ENCODE measurements at places on chromosomes 11 and 22.

GRCh38 chr11:39345834-39346442 lies 2113.5 kb downstream of the LRRC4C start:
- DNase-seq: no peak

GRCh38 chr11:33879375-33879774 lies 12.5 kb downstream of the LMO2 start:
- no peak for DNase-seq

- no peak for DNase-seq
Measured at GRCh38 chr22:47390026-47390970, 627.8 kb downstream of the TBC1D22A start.

- no peak for DNase-seq
Measured at GRCh38 chr11:30740091-30740490, 153.9 kb upstream of the MPPED2 start.

DNA sequence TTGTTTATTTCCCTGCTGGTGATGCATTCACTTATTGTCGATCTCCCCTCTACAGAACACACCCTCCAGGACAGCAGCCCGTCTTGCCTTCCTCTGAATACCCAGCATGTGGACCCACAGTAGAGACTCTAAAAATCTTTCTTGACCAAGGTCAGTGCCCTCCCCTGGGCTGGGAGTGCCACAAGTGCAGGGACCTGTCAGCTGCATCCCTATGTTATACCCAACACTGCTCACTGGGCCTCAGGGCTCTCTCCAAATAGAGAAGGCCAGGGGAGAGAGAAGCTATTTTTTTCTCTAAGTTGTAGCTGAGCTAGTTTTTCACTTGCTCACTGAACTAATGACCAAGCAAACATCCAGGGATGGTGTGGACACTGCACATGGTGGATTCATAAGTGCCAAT lies 9.8 kb downstream of the KCNJ1 start:
- no peak for DNase-seq

DNA sequence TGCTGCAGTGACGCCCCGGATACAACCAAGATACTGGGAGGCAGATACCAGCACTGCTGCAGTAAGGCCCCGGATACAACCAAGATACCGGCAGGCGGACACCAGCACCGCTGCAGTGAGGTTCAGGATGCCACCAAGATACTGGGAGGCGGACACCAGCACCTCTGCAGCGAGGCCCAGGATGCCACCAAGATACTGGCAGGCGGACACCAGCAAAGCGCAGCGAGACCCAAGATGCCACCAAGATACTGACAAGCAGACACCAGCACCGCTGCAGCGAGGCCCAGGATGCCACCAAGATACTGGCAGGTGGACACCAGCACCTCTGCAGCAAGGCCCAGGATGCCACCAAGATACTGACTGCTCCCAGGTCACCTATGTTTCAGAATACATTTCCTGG lies 225.2 kb downstream of the BRD1 start:
- no peak for DNase-seq

- DNase-seq: no peak
Measured at GRCh38 chr11:30798547-30799236, 212.5 kb upstream of the MPPED2 start.

- DNase-seq: no peak
Measured at GRCh38 chr11:93766504-93766903, 17.6 kb upstream of the MED17 start.

GRCh38 chr11:119685111-119685746 lies 43.8 kb downstream of the NECTIN1 start:
- no peak for DNase-seq

- no peak for DNase-seq
Measured at GRCh38 chr11:4049006-4049405, 45.6 kb upstream of the RRM1 start.

- DNase-seq: peak; percentile 26
Measured at GRCh38 chr11:60265373-60266214, 14.9 kb upstream of the MS4A4A start.

GRCh38 chr11:87740451-87740850 lies 434.8 kb downstream of the RAB38 start:
- no peak for DNase-seq

GRCh38 chr11:134836561-134836960 lies 424.5 kb upstream of the B3GAT1 start:
- DNase-seq: no peak

DNA sequence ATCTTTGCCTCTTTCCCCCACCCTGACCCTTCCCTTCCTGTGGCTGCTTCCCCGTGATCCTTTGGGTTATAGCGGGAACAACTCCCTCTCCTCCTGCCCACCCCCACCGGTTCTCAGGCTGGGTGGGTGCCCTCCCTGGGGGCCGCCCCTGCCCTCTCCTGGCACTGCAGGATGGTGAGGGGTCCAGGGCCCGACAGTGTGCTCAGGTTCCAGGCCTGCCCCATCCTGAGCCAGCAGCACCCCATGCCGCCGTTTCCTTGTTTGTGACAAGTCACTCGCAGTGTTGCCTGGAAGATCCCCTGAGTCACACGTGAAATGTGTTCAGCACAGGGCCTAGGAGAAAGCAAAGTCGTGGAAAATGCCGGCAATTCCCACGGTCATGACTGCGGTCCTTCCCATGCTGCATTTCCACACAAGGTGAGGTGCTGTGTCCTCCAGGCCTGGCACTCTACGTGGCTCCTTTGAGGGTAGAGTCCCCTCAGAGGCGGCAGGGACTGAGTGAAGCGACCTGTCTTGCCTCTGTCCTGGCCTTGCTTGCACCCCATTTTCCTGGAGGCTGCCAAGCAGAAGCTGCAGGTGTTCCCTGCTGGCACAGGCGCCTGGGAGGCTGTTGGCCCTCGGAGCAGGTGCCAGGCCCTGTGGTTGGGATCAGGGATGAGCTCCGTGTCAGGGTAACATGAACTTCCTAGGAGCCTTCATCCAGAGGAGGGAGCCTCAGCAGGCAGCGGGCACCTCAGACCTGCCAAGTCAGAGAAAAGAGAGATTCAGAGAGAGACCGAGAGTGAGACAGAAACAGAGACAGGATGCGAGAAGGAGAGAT lies 80.5 kb upstream of the LINC01488 start:
- no peak for DNase-seq

- no peak for DNase-seq
Measured at GRCh38 chr11:27129686-27130085, 89.1 kb downstream of the BBOX1 start.

DNA sequence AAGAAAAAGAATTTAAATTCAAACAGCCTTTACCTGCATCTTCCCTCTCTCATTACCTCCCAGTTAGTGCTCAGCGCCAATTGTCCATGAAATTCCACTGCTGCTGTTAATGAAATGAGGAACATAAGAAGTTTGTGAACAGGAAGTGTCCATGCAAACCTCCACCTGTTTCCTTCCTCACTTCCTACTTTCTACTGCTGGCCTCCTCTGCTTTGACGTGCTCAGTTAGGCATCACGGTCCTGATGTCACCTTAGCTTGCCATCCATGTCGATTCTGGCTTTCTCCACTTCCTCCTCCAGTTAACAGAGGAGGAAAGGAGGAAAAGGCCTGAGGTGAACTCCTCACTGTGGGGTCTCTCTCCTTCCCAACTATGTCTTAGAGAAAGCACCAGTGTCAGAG lies 26.9 kb upstream of the HTR3A start:
- DNase-seq: no peak

DNA sequence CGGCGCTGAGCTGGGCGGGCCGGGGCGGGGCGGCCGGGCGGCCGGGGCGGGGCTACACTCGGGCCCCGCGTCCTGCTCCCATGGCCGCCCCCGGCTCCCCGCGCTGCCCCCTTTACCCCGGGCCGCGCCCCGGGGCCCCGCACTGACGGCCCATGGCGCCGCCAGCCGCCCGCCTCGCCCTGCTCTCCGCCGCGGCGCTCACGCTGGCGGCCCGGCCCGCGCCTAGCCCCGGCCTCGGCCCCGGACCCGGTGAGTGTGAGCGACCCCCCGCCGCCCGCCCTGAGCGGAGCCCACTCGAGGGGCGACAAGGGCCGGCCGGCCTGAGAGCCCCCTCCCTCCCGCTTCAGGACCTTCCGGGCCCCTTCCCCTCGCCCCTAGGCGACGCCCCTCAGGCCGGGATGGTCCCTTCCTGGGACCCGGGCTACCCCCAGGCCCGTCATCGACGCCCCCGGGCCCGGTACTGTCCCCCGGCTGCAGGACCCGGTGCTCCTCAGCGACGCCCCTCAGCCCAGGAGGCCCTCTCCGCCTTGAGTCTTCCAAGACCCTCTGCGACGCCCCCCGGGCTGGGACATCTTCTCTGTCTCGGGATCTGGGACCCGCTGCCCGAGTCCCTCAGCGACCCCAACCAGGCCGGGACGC lies at the start of gene KREMEN1:
KREMEN1 (plus strand) TSS at position 57 of the 639 bp plus-strand sequence; CDS start at position 153, 96 bp downstream.
- DNase-seq: peak; percentile 13

DNA sequence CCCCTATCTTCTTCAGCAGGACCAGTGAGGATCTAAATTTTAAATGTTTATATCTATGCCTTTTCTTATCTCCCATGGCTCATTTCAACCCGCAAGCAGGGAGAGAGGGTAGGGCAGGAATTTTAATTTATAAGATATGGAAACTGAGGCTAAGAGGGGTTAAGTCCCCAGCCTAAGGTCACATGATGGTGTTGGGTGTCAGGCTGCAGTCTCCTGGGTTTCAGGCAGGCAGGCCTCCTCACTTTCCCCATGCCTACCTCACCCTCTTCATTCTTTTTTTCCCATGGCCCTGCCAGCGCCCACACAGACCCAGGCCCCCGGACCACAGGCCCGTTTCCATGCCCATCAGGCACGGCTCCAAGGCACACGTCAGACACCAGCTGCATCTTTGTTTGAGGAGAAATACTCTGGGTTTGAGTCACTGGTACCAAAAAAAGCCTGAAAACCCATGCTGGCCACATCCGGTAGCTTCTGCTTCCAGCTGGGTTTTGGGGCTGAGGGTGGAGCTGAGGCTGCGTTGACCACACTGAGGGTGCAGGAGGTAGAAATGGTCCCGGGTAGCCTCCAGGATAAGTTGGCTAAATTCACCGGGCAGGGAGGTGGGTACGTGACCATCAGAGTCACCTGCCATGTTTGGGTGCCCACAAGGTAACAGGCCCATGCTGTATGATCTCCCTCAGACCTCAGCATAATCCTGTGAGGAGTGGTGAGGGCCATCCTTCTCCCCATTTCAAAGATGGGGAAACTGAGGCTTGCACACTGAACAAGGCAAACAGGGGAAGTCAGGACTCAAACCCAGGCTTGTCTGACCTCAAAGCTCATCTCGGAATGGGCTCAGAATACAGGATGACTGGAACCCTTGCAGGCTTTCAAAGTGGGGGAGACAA lies 7.5 kb downstream of the CRYBB1 start:
- peak; percentile 69 for DNase-seq

GRCh38 chr11:65559951-65560537 lies 1.9 kb upstream of the LTBP3 start:
- DNase-seq: no peak

DNA sequence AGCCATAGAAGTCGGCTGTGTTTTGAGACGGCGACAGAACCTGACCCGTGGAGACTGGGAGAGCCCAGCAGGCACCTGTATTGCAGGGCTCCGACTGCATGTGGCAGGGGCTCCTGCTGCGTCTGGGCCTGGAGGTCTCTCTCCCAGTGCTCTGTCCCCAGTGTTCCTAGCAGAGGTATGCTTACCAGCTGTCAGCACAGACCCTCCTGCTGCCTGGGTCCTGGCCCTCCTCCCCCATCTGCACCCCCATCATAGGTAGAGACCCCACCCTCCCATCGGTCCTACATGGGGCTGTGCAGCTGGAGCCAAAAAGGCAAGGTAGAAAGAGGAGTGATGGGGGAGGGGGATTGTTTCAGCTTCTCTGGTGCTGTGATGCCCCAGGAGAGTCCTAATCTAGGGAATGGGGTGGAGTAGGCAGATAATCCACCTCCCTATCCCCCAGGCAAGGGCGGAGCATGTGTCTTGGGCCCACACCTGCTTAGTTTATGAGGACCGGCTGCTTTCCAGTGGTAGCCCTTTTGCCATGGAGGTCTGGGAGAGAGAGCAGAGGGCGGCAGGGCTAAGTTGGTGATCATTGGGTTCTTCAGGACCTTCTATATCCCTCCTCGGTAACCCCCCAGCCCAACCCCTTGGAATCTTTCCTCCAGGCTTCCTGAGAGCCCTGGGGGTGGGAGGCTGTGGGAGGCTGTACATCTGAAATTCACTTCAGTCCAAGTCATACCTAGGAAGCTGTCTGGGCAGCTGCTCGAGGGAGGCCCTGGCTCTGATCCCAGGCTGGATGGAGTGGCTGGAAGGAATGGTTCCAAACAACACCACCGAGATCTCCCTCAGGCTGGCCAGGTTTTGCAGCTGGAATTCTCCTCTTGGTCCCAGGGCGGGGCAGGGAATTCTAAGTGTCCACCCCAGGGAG lies 5.3 kb downstream of the SLC7A4 start:
- DNase-seq: no peak
